Left renal pelvis (tissue), 4 donors: ENCODE measurements at places on chromosomes 6 and 20. TPM values are rescaled to one million over a fixed set of nuclear protein-coding genes. Genes with fewer than 3 reads are reported as not detected.

- no peak for DNase-seq
Observed at GRCh38 chr20:63641146-63641791, 12.0 kb downstream of the STMN3 start.

- DNase-seq, result no peak
Observed at GRCh38 chr6:38959138-38959537, 89.4 kb upstream of the GLP1R start.

DNA sequence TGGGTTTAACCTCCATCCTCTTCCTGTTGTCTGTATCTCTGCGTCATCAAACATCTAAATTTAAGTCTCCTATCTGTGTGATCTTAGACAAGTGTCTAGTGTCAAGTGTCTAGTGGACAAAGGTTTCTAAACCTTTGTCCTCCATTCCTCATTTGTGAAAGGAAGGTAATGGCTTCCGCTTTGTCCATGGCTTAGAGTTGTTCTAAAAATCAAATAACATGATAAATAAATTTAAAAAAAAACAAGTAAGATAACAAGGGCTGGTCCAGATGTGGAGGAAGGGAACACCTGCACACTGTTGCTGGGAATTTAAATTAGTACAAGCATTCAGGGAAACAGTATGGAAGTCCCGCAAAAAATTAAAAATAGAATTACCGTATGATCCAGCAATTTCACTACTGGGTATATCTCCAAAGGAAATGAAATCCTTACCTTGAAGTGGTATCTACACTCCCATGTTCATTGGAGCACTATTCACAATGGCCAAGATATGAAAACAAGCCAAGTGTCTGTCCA lies 17.6 kb upstream of the SERPINB1 start:
- DNase-seq, result no peak

GRCh38 chr6:49462599-49462926 lies 490 bp downstream of the MMUT start:
- DNase-seq, result no peak

DNA sequence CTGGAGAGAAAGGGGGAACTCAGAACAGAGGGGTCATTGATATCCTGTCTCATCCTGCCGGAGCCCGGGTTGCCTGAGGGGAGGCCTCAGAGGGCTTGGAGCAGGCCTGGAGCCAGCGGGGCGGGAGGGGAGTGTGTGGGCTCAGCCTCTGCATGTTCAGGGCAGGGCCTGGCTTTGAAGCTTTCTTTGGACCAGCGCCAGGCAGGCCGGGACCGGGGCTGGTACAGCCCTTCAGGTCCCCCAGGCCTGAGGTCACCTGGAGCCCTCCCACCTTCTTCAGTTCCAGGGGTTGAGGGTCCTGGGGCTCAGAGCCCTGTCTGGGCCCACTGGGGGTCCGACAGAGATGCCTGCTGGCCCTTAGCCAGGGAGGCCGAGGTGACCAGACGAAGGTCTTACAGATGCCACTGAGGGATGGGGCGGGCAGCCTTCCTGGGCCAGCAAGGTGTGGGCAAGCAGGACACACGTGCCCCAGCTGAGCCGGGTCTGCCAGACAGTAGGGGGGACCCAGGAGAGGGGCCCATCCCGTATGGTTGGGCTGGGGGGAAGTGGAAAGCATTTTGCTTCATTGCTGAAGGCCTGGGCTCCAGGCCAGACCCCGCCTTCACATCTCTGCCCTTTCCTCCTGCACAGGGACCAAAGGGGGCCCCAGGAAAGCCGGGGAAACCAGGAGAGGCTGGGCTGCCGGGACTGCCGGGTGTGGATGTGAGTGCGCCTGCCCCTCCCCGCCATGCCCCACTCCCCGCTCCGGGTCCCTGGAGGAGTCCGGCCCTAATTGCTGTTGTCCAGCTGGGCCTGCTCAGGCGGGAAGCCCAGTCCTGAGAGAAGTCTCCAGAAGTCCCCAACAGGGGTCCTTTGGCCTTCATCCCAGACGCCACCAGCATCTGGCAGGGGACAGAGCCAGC lies 2.0 kb downstream of the COL9A3 start:
- DNase-seq, result no peak

DNA sequence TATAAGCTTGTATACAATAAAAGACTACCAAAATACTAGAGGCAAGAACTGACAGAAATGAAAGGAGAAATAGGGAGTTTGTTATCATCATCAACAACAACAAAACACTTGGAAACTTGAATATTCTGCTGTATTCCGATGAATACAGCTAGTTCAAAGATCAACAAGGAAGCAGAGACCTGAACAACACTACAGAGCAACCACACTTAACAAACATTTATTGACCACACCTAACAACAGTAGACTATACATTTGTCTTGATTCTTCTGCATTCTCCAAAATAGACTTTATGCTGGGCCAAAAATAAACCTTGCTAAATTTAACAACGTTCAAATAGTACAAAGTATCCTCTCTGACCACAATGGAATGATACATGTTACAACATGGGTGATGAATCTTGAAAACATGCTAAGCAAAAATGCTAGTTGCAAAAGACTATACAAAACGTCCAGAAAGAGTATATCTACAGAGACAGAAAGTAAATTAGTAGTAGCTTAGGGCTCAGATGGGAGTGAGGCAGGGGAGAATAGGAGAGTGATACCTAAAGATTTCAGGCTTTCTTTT lies 39.1 kb upstream of the PAK5 start:
- no peak for DNase-seq

- DNase-seq, result no peak
Observed at GRCh38 chr6:154989448-154989847, 5.7 kb upstream of the TIAM2 start.

- DNase-seq, result no peak
Observed at GRCh38 chr6:133314947-133315346, 73.8 kb downstream of the EYA4 start.

GRCh38 chr6:113774127-113774825 lies 82.9 kb upstream of the MARCKS start:
- no peak for DNase-seq

- no peak for DNase-seq
Observed at GRCh38 chr20:58697867-58698703, 5.5 kb downstream of the NPEPL1 start.

DNA sequence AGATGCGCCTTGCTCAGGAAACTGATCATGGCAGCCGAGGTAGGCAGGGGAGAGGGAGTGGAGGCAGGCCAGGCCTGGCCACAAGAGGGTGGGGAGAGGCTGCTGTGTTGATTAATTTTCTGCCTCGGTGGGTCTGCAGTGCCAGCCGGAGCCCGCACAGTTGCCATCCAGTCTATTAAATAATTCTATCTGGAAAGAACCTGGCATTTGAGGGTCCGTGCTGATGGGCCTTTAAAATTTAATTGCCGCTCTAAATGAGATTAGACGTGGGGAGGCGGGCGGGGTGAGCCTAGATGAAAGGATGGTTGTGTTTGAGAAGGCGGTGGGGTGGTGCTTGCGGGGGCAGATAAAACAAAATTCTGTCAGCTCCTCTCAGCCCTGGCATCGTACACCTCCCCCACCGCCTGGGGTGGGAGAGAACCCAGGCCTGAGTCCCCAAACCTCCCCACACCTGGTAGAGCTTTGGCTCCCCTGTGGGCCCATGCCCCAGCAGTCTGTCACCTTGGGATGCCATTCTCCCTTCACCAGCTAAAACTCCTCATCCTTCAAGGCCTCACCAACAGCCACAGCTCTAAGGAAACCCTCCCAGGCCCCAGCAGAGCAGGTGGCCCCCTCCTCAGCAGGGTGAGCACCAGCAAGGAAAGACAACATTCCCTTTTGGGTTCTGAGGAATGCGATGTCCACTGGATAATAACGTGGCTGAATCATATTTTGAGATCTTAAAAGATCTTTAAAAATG lies 167.3 kb downstream of the GRM4 start:
- DNase-seq, result no peak

DNA sequence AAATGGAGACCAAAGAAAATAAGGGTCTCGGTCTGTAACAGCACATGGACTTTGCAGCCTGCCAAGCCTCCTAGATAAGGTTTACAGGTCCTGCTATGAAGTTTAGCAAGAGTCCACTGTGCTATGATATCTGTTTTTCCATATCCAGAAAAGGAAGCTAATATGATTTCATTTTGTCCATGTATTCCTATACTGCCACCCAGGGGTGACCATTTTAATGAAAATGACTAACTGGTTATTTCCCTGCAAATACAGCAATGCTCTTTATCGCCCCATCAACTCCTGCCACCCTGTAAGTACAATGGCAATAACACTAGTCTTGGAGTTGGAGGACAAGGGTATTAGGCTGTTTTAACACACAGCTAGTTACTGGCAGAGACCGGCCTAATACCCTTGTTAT lies 115.2 kb upstream of the GLP1R start:
- no peak for DNase-seq

DNA sequence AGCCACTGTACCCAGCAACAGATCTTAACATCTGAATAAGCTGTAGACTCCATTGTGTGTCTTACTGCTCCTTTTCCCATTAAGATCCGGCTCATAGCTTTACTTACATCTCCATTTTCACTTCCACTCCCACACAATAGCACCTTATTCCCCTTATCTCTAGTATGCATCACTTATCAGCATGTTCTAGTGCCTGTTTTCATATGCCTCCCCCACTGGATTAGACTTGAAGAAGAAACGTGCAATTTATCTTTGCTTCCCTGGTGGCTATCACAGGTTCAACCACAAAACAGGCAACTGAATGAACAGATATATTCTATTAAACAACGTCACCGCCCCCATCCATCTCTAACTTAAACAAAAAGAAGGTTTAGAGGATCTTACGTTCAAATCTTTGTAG lies 12.1 kb downstream of the SSR1 start:
- DNase-seq, result no peak

DNA sequence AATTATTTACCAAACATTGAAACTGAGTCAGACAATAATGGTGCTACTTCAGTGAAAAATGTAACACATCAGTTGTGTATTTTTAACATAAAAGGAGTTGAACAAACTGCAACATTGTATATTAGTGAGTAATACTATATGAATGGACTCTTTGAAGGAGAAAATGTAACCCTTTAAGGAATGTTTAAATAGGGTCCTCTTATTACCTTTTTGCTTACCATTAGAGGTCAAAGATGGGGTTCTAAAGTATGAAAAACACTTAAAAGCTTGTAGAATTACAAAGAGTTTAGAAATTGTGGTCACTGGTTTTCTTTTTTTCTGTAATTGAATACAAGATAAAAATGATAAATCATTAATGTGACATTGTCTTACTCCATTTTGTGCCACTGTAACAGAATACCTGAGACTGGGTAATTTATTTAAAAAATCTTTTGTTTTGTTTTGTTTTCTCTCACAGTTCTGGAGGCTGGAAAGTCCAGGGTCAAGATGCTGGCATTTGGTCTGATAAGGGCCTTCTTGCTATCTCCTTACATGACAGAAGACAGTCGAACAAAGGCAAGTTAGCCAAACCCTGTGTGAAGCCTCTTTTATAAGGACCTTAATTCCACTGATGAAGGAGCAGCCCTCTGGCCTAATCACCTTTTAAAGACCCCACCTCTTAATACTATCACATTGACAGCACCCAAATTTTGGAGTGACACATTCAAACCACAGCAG lies 43.2 kb downstream of the SESN1 start:
- no peak for DNase-seq

- no peak for DNase-seq
Observed at GRCh38 chr6:150145830-150146229, 3.0 kb downstream of the PPP1R14C start.

- no peak for DNase-seq
Observed at GRCh38 chr6:162468326-162468725, 259.2 kb downstream of the PRKN start.

DNA sequence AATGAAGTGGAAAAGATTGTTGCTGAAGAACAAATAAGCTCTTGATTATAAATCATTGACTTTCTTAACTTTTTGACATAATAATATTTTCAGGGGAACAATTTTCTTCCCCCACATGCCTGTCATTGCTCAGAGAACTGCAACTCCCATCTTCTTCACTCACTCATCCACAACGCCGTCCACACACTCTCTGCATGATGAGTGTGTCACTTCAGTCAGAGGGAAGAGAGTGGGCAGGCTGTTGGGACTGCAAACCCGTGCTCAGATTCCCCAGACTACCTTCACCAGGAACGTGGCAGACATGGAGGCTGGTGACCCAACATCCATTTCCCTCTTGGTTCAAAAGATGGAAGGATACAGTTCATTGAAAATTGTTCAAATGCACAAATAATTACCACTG lies 650.8 kb downstream of the PRKN start:
- DNase-seq, result no peak

GRCh38 chr6:125678601-125679000 lies 70.8 kb upstream of the HEY2 start:
- no peak for DNase-seq

DNA sequence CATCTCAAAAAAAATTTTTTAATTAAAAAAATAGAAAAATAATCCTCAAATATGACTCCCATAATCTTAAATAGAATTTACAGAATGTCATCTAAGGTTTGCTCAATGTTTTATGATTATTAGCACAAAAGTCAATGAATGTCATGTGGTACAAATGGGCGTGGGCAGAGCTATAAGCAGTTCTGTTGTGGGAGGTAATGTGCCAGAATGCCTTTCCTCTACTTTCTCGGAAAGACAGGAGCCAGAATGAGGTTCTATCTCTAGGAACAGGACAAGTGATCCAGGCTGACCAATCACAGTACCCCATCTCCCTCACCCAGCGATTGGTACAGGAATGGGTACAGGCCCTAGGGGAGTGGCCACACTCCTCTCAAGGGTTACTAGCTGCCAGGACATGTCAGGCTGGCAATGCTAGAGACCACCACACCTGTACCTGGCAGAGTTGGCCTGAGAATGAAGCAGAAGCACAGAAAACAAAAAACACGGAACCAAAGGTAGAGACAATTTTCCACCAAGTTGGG lies 15.1 kb downstream of the RALGAPA2 start:
- DNase-seq, result no peak

DNA sequence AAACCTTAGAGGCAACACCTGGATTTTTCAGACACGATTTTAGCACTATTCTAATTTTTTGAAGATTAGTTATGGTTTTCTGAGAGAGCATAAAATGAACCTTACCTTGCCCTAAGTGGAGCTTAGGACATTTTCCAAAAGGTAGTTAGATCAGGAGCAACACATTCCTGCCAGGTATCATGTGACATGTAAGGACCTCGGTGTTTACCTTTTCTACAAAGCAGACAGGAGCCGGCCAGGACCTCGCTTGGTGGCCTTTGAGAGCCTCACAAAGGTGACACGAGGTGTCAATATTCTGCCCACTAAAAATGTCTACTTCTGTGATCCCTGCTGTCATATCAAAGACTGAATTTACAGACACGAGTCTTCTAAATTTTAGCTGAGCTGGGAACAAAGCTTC lies 174.9 kb downstream of the SMOC2 start:
- no peak for DNase-seq

MDFI gene
- polyA plus RNA-seq, result 98.0 TPM

TMEM151B gene
- polyA plus RNA-seq, result 1.2 TPM

ENPP1 gene
- 20.9 TPM for polyA plus RNA-seq

SCRT2 gene
- not detected for polyA plus RNA-seq

MUCL3 gene
- polyA plus RNA-seq, result 0.03 TPM

GPLD1 gene
- polyA plus RNA-seq, result 4.4 TPM

HBS1L gene
- 88.8 TPM for polyA plus RNA-seq
